Kidney epithelial cell (primary cell): ENCODE measurements at places on chromosomes 2 and 18.

DNA sequence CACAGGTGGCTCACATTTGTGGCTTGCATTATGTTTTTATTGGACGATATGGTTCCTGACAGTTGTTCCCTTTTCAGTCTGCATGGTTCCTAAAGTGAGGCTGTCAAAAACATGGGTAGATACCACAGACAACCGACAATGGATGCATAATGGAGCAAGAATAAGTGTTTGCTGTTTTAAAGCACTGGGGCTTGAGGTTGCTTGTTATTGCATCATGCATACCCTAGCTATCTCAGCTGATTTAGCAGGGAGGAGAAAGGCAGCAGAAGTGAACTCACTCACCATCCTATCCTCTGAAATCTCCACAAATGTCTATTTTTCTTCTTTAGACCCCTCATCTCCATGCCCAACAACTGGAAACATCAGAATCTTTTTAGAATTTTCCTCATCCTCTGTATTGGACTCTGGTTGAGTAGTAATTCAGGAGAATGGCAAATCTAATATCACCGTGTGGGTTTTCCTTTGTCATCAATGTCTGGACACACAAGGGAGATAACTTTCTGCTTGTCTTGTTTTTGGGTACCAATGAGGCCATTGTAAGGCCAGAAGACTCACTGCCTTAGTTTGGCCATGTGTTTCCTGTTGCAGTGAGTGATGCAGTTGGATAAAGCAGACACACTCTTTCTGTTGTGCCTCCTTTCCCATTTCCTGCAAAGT, 46.7 kb downstream of the FBXO48 start:
- no peak for DNase-seq

DNA sequence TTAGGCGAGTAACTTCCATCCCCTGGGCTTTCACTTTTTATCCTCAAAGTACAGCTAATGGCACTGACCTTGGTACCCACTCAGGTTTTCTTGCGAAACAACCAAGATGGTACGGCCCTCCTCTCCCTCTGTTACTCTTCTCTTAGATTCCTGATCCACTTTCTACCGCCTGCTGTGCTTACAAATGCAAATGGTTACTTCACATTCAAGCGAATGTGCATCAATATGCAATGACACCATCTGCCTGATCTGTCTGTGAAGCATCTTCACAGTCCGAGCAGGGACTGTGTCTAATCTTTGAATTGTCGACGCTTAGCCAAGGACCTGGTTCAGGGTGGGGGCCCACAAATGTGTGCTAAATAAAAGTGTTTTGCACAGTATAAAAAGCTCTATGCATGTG, 112.2 kb downstream of the TRIB2 start:
- no peak for DNase-seq

- DNase-seq: no peak
Observed at GRCh38 chr2:238848691-238848975, 748 bp downstream of the TWIST2 start.

GRCh38 chr18:69885841-69886531, 61.7 kb downstream of the CD226 start:
- DNase-seq: no peak

DNA sequence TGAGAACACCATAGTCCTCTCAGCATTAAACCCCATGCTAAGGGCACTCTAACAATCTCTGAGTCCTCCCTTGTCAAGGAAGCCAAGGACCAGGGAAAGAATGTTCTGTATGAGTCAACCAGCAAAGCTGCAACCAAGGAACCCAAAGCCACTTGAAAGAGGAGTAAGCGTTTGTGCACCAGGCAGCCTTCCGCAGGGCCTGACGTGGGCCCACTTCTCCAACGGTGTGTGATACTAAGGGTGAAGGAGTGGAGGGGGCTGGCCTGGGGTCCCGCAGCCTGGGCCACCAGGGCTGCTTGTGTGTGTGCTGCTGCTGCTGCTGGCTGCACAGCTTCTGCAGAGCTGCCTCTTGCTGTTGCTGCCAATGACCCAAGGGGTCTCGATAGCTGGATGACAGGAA, 30.1 kb upstream of the GALNT14 start:
- no peak for DNase-seq
